Dorsolateral prefrontal cortex (tissue), 122 donors: ENCODE measurements at places on chromosomes 2 and 18.

GRCh38 chr2:162050513-162050961 is 23.5 kb downstream of the DPP4 start:
- DNase-seq = no peak

GRCh38 chr2:74566754-74567085 is 12.2 kb downstream of the DOK1 start:
- no peak for DNase-seq

DNA sequence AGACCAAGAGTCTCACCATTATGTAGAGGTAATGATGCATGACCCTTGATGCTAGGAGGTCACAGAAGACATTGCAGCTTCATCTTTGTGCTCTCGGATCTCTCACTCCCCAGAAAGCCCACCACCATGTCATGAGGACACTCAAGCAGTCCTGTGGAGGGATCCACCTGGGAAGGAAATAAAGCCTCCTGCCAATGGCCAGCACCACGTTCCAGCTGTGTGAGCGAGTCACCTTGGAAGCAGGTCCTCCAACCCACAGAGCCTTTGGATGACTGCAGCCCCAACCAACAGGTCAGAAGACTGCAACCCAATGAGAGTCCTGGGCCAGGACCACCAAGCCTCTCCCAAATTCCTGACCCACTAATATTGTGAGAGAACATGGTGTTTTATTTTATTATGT is 38.4 kb downstream of the CYP26B1 start:
- DNase-seq = no peak

DNA sequence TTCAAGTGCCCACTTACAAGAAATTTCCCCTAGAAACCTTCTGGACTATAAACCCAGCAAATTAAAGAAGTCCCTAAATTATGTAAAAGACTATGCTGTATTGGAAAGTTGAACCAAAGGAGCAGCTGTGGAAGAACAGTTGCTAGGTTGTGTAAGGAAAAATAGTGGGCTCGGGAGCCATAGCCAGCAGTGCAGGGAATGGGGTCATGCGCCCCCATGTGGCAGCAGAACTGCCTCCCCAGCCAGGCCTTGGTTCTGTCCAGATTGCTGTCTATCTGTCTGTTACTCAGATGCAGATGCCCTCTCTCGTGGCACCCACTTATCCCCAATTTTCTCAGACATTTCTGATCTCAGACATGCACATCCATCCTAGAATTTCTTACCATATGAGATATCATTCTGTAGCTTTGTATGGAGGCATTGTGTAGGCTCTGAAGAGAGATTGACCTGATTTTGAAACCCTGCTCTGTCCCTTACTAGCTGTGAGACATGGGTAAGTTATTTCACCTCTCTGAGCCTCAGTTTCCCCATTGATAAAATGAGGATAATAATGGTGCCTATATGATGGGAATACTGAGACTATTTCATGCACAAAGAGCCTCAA is 258.3 kb downstream of the SS18 start:
- peak; percentile 73 for DNase-seq

DNA sequence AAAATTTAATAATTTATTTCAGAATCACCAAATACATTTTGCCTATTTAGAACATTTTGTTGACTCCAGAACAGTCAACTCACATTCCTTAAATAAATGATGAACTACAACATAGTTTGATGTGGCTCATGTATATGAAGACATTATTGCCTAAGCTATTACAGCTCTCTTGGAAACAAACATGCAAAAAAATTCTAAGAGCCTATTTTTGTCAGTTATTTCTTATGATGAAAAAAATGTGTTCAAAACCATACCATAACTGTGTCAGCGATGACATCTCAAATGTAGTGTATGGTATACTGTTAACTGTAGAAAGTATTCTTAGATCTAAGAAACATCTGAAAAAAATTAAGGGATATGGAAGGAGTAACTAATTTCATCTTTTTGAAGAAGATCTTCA is 6.3 kb upstream of the EMILIN2 start:
- DNase-seq = no peak

GRCh38 chr2:16767789-16768476 is 102.3 kb upstream of the CYRIA start:
- no peak for DNase-seq

- no peak for DNase-seq
Observed at GRCh38 chr18:8658858-8659485, 46.4 kb upstream of the MTCL1 start.
